Mesothelial cell of epicardium (in vitro differentiated cells): ENCODE measurements at places on chromosomes 4 and X. TPM values are rescaled to one million over a fixed set of nuclear protein-coding genes. Genes with fewer than 3 reads are reported as not detected.

DNA sequence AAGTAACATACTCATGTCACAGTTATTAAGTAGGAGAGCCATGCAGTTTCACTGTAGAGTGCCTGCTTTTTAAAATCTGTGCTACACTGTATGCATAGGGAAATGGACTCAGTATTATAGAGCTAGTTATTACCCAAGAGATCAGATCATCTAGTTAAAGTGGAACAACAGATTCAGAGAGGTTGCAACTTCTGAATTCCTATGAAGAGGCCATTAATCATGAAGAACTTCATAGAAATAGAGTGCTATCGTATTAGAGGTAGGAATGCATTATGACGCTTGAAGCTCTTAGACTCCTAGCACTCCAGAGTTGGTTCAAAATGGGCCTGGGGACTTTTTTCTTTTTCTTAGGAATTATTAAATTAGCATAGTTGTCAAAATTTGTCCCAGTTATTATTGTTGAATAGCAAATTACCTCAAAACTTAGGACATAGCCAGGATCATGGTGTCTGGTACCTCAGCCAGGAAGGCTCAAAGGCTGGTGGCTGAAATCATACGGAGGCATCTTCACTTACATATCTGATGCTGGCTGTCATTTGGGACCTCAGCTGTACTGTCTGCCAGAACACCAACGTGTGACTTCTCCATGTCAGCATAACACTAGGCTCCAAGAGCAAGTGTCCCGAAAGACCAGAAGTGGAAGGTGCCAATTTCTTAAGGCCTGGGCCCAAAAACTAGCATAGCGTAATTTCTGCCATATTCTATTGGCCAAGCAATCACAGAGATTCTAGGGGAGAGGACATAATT, 125.7 kb downstream of the STAG2 start:
- DNase-seq, result no peak

DNA sequence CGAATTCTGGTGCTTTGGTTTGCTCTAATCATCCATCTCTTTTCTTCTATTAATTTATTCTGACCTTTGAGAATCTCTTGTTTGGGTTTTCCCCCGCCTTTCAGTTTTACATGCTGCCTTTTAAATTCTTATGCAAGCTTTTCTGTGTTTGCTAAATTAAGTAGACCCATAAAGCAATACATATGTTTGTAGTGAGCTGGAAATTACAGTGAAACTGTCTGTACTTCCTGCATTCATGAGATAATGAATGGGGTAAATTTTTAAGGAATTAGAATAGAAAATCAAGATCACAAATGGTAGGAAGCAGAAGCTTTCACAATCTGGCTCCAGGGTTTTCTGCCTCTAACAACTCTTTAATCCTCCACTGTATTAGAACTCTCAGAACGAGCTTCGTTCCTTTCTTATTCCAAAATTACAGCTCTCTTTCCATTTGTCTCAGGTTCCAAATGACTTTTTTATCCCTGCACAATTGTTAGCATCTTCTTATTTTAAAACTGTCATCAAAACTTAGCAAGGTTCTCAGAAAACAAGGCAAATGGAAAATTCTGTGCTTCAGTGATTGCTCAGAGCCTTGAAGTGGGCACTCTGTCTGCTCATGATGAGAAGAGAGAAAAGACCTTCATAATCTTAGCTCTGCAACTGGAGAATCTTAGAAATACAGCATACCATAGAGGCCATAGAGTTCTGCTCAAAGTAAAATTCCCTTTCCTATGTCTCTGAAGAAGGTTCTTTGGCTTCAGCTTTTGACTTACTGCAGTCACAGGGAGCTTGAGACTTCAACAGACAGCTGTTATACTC, 108.2 kb downstream of the EGF start:
- no peak for DNase-seq

- DNase-seq, result no peak
Measured at GRCh38 chr4:47473141-47473750, 9.7 kb upstream of the COMMD8 start.

DNA sequence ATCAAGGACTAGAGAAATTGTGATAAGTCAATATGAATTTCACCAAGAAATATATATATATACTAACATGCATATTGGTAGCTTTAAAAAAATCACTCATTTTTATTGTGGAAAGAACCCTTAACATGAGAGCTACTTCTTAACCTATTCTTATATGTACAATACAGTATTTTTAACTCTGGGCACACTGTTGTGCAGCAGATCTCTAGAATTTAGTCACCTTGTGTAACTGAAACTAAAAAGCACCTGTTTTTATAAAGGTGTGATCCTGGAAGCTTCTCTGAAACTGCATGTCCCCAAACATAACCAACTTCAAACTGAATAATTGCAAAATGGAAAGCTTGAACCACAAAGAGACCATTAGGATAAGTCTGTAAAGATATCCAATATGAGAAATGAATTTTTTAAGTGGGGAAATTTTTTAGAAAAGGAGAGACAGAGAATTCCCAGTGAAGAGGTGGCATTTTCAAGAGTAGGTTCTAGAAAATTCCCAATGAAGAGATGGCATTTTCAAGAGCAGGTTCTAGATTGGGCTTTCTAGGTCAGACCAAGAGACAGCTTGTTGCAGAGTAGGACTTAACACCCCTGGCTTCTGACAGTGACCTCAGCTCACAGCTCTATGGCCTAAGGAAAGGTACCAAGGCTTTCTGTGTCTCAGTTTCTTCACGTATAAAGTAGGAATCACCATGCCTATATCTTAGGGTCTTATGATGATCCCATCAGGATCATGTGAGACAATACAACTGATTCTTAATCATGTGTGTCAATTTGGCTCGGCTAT, 22.0 kb upstream of the PPARGC1A start:
- DNase-seq, result no peak

DNA sequence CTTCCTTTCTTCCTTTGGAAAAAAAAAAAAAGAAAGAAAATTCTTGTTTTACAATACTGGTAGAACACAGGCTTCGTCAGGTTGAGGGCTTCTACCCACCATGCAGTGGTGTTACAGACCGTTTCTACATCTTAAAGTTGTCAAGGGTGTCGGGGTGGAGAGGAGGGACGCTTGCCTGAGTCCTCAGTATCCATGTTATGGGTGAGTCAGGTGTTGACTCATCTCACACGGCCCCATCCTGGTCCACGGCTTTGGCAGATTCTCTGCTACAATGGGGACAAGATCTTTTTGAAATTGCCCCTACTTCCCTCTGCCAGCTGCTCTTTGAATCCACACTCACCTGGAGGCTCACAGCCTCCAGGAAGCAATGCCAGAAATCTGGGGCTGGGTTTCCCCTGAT, 310.3 kb upstream of the ZFP42 start:
- DNase-seq, result no peak

- DNase-seq, result no peak
Measured at GRCh38 chr4:25888781-25889180, 25.2 kb upstream of the SMIM20 start.

- no peak for DNase-seq
Measured at GRCh38 chrX:2516623-2517022, 15.8 kb upstream of the DHRSX start.

- no peak for DNase-seq
Measured at GRCh38 chr4:176290520-176290919, 21.5 kb upstream of the ASB5 start.

GRCh38 chrX:86133761-86134160, 14.5 kb upstream of the DACH2 start:
- DNase-seq, result no peak

DNA sequence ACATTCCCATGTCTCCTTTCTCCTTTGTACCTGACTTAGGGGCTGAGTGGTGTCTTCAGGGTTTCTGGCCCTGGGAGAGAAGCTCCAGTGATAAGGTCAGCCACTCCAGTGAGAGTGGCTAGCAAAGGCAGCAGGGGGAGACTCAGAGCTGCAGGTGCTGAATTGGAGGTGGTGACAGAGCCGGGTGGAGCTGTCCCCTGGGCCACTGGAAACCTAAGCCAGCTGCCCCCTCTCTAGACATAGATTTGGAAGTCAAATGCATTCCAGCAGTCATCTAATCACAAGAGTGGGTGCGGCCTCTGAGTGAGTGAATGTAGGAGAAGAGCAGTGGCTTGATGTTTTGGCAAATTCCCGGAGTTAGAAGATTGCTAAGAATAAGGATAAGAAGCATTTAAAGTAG, 28.5 kb downstream of the TRIM2 start:
- no peak for DNase-seq

GRCh38 chr4:102564399-102565059, 63.4 kb downstream of the NFKB1 start:
- no peak for DNase-seq

DNA sequence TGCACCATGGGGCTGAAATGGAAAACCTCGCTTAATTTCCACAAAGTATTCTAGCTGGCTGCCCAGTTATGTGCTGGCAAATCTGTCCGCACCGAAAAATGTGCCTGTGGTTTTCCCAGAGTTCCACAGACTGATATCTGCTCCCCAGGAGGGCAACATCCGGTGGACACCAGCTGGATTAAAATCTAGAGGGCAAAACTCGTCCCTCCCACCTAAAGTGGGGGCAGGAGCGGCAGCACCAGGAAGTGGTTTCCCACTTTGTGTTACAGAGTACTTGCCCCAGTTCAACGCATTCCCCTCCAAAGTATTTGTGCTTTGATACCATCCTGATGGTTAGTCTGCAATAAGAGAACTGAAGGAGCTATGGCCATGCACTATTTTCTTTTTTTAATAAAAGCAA, 187.6 kb downstream of the TSPAN5 start:
- DNase-seq, result no peak

- DNase-seq, result no peak
Measured at GRCh38 chr4:139740531-139741041, 75.0 kb downstream of the MGST2 start.

DNA sequence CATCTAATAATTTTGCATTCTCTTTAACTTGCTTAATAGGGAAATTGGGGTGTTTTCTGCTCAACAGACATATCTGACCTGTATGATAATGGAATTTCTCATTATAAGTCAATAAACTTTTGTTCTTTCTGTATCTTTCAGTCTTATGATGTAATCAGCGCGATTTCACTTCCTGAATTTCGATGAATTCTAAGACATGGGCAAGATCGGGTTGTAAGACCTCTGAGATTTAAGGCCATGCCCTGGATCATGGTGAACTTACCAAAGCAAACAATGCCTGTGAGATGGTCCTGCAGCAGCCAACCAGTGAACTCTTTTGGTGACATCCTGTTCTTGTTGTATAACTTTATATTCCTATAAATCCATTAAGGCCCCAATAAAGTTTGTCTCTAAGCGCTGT, 88.1 kb downstream of the NBDY start:
- no peak for DNase-seq

DNA sequence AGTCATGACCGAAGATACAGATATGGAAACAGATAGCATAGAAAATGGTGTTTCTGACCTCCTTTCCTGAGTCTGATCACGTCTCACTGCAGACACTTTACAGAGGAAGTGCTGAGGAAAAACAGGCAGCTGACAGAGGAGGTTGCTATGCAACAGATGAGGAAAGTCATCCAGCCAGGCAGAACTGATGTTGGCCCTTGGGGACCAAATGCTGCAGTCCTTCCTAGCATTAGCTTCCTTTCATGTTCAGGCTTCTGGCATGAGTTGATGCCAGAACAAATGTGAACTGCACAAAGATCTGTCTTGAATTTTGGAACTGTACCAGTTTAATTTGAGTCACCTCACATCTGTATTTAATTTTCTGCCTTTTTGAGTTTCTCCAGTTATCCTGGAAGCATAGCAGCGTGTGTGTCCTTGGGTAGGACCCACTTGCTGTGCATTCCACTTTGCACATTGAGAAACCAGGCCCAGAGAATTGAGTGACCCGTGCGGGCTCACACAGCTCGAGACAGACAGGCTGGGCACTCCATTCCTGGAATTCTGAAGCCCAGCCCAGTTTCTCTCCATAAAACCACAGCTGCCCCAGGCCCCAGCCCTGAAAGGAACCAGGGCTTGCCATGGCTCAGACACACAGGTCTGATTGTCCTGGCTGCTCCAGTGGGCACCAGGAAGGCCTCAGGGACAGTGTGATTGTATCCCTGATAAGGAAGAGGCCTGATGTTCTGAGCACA, 1.4 kb upstream of the MAGED1 start:
- no peak for DNase-seq

DNA sequence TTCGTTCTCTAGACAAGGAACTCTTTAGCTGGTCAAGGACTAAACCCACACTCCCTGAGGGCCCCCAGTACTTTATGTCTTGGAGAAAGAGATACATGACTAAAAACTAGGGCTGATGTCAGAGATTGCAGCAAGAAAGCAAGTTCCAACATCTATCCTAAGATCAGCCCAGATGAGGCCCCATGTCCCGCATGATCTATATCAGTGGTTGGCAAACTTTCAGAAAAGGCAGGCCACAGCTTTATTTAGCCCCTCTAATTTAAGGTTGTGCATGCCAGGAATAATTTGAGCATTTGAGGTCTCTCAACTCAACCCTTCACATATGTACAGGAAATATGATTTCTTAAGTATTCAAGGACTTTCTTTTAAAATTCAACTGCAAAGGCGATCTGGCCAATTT, 44.1 kb upstream of the FRMD7 start:
- DNase-seq, result no peak

- no peak for DNase-seq
Measured at GRCh38 chr4:73311428-73311827, 52.8 kb upstream of the ANKRD17 start.

GRCh38 chrX:100076031-100076430, 334.0 kb downstream of the PCDH19 start:
- no peak for DNase-seq

GRCh38 chr4:135408109-135408508, 1206.5 kb upstream of the PABPC4L start:
- DNase-seq, result no peak

DNA sequence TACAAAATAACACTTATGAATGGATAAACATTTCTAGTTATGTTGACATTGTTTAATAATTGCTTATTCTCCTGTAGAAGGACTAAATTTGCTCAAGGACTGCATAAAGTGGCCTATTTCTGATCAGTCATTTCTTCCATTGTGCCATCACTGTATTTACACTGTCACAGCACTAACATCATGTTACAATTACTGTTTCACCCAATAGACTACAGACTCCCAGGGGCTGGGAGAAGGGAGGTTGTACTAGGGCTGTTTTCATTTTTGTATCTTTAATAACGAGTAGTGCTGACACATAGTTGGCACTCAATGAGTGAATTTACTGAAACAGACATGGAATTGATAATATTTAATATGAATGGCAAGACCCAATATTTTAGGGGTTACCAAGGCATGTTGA, 139.5 kb downstream of the SLC10A7 start:
- DNase-seq, result no peak

- DNase-seq, result no peak
Measured at GRCh38 chrX:39944416-39944815, 153.3 kb downstream of the BCOR start.

ZNF81 gene
- total RNA-seq, result 10.7 to 13.5 TPM (median 12.5 TPM) in 3 replicates

CENPC gene
- 26.9 to 28.4 TPM (median 27.6 TPM) in 3 replicates for total RNA-seq

SATL1 gene
- 0.56 to 0.72 TPM (median 0.58 TPM) in 3 replicates for total RNA-seq

GPRASP2 gene
- 22.5 to 25.7 TPM (median 23.5 TPM) in 3 replicates for total RNA-seq

USP17L24 gene
- total RNA-seq, result not detected in 3 replicates

IGSF1 gene
- 8.3 to 8.9 TPM (median 8.8 TPM) in 3 replicates for total RNA-seq

PRDM8 gene
- total RNA-seq, result 1.6 to 2.4 TPM (median 1.7 TPM) in 3 replicates

SMIM10L2A gene
- 7.8 to 8.7 TPM (median 7.8 TPM) in 3 replicates for total RNA-seq

RHOXF2B gene
- not detected in 3 replicates for total RNA-seq

CT45A10 gene
- total RNA-seq, result not detected in 3 replicates

ARX gene
- total RNA-seq, result not detected in 3 replicates
